ENCODE measurements at places on chromosomes 3 and 15.

GRCh38 chr3:146161663-146162002, 649 bp upstream of the PLOD2 start:
- no peak for DNase-seq

GRCh38 chr3:187019542-187020072, 89.3 kb downstream of the ST6GAL1 start:
- DNase-seq, result no peak

DNA sequence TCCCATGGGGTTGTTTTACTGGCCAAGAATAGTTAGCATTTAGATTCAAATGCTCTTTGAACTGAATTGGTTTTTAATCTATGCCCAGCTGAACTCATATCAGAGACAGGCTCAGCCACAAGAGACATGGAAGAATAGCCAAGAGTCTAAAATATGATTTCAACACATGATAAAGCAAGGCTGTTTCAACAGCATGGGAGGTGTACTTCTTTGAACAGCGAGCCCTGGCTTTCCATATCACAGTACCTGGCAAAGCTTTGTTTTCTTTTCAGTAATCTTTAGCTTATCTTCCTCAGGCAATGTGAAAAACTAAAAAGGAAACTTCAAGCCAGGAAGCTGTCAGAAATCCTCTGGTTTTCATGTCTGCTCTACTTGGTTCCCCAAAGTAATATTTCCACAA, 413.6 kb upstream of the ADAMTS9 start:
- no peak for DNase-seq

GRCh38 chr3:43014956-43015355, 35.8 kb downstream of the GASK1A start:
- no peak for DNase-seq

GRCh38 chr3:72454441-72454840, 393.8 kb downstream of the SHQ1 start:
- no peak for DNase-seq

DNA sequence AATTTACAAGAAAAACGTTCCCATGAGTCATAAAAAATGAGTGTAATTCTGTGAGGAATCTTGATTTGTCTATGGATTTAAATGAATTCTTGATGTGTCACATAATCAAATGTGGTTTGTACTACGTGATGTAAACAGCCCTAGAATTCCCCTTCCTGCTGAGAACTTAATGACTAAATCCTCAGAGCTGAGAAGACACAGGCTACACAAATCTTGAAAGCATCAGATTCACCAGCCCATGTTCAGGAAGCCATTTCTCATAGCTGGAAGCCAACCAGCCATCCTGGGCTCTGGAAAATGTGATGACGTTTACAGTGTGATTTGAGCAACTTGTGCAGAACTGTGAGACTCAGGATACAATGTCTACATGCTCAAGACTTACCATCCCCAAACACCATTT, 193.7 kb upstream of the MME start:
- DNase-seq, result no peak

GRCh38 chr3:191329654-191330529, at the start of gene UTS2B:
Gene UTS2B (minus strand): TSS chr3:191330526. CDS start chr3:191282189, 48,337 bp downstream.
- no peak for DNase-seq

- no peak for DNase-seq
These were observed 1.4 kb upstream of the ATP13A3 start for GRCh38 chr3:194488055-194488742.

DNA sequence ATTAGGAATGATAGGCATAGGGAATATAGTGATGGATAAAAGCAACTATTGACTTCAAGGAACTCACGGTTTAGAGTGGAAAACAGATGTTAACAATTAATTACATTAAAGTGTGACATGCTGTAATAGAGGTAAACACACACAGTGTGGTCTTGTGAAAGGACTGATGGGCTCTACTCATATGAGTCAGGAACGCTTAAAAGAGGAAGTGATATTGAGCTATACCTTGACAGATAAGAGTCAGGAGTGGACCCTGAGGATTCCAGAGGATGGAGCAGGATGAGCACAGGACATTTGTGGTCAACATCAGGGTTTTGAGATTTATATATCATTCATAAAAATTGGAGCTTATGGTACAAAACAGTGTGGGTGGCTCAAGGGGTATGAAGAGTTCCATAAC, 11.0 kb downstream of the EXOG start:
- DNase-seq, result no peak
